ENCODE measurements at places on chromosomes 1 and 21. TPM values are rescaled to one million over a fixed set of nuclear protein-coding genes. Genes with fewer than 3 reads are reported as not detected.

GRCh38 chr1:240691501-240691900 is 79.5 kb upstream of the GREM2 start:
- no peak for DNase-seq
- H3K27ac ChIP-seq: no peak overlapping the region
- H3K4me1 ChIP-seq: no peaks in the 10 kb centered on the region
- H3K36me3 ChIP-seq: no peaks in the 10 kb centered on the region
- H3K27me3 ChIP-seq: no peaks in the 10 kb centered on the region
- H3K4me3 ChIP-seq: no peak overlapping the region

DNA sequence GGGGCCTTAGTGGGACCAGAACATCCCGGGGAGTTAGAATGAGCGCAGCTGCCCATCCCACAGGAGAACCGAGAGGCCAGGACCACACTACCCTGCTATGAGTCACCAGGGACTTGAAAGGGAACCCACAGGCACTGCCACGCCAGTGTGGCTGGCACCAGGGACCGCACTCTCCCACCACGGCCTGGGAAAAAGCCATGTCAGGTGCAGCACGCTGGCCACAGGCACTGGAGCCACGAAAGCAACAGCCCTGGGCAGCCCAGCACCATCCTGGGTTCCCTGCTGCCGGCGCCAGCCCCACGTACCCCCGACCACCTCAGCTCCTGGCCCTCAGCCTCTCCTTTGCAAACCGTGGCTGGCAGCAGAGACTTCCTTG is 14.1 kb upstream of the TMEM240 start:
- no peaks in the 10 kb centered on the region for H3K27me3 ChIP-seq
- H3K36me3 ChIP-seq: no peaks in the 10 kb centered on the region
- DNase-seq: no peak
- no peak overlapping the region for H3K4me3 ChIP-seq

GRCh38 chr1:171480035-171480434 is 5.3 kb upstream of the PRRC2C start:
- H3K4me3 ChIP-seq: no peak overlapping the region
- no peak overlapping the region for H3K27ac ChIP-seq
- no peak for DNase-seq
- peaks cover 6% of the 10 kb centered on the region for H3K4me1 ChIP-seq
- peaks cover 1% of the 10 kb centered on the region for H3K36me3 ChIP-seq

DNA sequence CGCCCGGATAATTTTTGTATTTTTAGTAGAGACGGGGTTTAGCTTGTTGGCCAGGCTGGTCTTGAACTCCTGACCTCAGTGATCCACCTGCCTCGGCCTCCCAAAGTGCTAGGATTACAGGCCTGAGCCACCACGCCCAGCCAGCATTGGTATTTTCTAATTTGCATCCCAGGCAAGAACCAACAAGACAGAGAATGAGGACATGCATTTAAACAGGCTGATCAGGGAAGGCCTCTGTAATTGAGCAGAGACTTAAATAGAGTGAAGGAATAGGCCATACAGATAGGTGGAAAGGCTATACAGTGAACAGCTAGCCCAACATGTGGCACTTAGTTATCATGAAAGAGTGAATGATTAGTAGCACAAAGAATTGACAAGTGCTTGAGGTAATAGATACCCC is 230.4 kb downstream of the SLC35F3 start:
- H3K36me3 ChIP-seq: no peaks in the 10 kb centered on the region
- H3K27ac ChIP-seq: no peak overlapping the region
- DNase-seq: no peak
- H3K4me1 ChIP-seq: no peaks in the 10 kb centered on the region
- no peak overlapping the region for H3K4me3 ChIP-seq

The AVPR1B gene
- not detected for total RNA-seq

The CCDC30 gene
- total RNA-seq: 1.3 TPM

DNA sequence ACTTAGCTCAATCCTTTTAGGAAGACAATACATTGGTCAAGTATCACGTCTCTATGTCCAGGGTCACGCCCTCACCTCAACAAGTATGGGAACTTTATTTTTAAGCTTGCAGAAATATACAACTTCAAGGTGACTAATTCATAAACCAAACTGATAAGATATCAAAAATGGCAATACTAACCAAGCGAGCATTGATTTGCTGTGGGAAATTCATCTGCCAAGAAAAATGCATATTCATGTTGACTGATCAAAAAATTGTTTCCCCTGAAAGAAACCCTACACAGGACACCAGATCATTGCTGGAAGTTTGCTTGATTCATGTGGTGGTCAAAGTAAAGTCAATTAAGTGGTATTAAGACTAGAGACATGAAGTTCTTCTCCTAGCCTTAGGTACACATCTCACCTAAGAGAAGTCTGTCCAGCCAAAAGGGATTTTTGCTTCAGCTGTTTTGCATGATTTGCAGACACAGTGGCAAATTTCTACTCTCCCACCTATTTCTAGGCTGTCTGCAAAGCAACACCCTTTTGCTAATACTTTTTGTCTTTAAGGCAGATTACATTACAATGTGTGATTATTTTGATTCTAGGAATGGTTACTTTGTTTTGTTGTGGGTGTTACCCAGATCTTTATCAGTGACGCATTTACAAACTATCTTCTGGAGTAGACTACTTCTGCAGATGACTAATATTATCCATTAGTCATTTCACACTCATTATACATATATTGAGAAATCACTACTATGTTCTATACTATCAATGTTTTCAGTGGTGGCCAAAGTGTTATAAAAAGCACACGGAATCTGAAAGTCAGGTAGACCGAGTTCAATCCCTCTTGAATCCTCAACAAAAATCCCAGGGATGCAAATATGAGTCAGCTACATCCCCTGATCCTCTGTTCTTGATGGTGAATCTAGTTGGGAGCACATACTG is 12.4 kb downstream of the SAMSN1 start:
- H3K27ac ChIP-seq: no peak overlapping the region
- no peaks in the 10 kb centered on the region for H3K27me3 ChIP-seq
- no peaks in the 10 kb centered on the region for H3K4me1 ChIP-seq
- no peak overlapping the region for H3K4me3 ChIP-seq

GRCh38 chr1:94859174-94859573 is 39.0 kb downstream of the SLC44A3 start:
- no peaks in the 10 kb centered on the region for H3K36me3 ChIP-seq
- H3K27me3 ChIP-seq: no peaks in the 10 kb centered on the region
- peaks cover 7% of the 10 kb centered on the region for H3K4me1 ChIP-seq
- no peak overlapping the region for H3K27ac ChIP-seq

DNA sequence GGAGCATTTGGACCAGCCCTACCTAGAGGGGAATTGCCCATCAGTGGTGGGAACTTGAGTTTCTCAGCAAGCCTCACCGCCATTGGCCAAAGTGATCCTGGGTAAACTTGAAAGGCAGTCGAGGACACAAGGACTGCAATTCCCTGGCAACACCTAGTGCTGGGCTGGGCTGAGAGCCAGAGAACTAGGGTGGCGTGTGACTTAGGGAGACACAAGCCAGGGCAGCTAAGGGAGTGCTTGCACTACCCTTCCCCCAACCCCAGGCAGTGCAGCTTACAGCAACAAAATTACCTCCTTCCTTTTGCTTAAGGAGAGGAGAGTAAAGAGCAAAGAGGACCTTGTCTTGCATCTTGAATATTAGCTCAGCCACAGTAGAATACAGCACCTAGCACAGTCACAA is 176.9 kb upstream of the PRMT6 start:
- no peak overlapping the region for H3K4me3 ChIP-seq
- no peaks in the 10 kb centered on the region for H3K4me1 ChIP-seq

GRCh38 chr1:84888753-84889152 is 4.3 kb downstream of the LPAR3 start:
- no peak for DNase-seq
- H3K4me3 ChIP-seq: no peak overlapping the region
- H3K27ac ChIP-seq: no peak overlapping the region
- no peaks in the 10 kb centered on the region for H3K36me3 ChIP-seq
- H3K27me3 ChIP-seq: peaks cover 12% of the 10 kb centered on the region

DNA sequence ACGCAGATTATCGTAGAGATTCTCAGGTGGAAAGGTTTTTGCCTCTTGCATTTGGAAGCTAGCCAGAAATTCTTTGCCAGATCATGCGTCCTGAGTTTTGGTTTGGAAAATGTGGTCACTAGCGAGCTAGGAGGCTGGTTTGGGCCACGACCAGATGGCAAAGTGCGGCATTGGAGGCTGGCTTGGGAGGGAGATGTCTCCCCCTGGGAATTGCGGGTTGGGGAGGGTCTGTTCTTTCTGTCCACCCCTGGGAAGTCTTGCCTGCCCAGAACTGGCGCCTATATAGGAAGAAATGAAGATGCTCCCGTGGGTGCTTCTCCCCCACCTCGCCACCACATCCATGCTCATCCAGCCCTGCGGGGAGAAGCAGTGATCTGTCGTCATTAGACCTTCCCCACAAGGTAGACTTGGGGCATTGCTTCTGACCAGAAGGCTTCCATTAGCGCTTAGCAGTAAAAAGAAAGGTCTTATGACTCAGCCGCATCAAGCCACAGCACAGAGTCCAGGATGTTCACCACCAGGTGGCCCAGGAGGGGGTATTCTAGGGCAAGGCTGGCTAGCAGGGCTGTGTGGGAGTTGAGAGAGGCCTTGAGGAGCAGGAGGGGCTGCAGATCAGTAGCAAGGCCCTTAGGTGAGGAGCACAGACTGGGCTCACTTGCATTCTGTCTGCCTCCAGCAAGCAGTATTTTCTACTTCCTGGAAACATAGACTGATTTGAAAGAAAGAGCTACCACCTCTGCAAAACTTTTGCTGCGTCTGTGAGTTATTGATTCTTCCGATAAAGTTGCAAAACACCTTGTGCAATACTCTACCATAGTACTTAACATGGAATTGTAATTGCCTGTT is 1.5 kb upstream of the PTP4A2 start:
- H3K27ac ChIP-seq: peak overlapping the region; percentile 98
- no peaks in the 10 kb centered on the region for H3K36me3 ChIP-seq
- H3K27me3 ChIP-seq: no peaks in the 10 kb centered on the region
- peaks cover 52% of the 10 kb centered on the region for H3K4me1 ChIP-seq
- no peak overlapping the region for H3K4me3 ChIP-seq

GRCh38 chr1:213621077-213621476 is 366.7 kb upstream of the PROX1 start:
- H3K27me3 ChIP-seq: no peaks in the 10 kb centered on the region
- no peak overlapping the region for H3K27ac ChIP-seq
- no peaks in the 10 kb centered on the region for H3K36me3 ChIP-seq
- no peaks in the 10 kb centered on the region for H3K4me1 ChIP-seq
- no peak overlapping the region for H3K4me3 ChIP-seq

GRCh38 chr1:37177230-37177864 is 143.0 kb upstream of the GRIK3 start:
- H3K4me1 ChIP-seq: no peaks in the 10 kb centered on the region
- no peak overlapping the region for H3K27ac ChIP-seq
- H3K27me3 ChIP-seq: peaks cover 2% of the 10 kb centered on the region
- no peak overlapping the region for H3K4me3 ChIP-seq
- no peaks in the 10 kb centered on the region for H3K36me3 ChIP-seq

The SERPINC1 gene
- total RNA-seq: 0.64 TPM

- no peak overlapping the region for H3K4me3 ChIP-seq
- peaks cover 37% of the 10 kb centered on the region for H3K27me3 ChIP-seq
- H3K27ac ChIP-seq: no peak overlapping the region
- no peaks in the 10 kb centered on the region for H3K36me3 ChIP-seq
- no peak for DNase-seq
Observed at GRCh38 chr1:25615172-25615541, 1.4 kb upstream of the MAN1C1 start.

The DMBX1 gene
- total RNA-seq: 0.05 TPM

DNA sequence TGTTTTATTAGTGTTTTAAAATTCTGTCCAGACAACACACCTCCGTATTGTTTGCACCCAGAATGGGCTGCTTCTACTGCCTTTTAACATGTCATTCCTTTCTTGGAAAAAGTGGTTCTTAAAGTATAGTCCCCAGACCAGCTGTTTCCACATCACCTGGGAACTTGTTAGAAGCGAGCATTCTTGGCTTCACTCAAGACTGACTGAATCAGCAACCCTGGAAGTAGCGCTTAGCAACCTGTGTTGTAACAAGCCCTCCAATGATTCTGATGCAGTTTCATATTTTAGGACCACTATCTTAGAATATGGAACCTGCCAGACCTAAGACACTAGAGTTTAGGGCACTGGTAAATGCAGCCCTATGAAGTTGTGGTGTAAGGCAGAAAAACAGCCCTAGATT is 6.0 kb upstream of the PPIE start:
- H3K27ac ChIP-seq: no peak overlapping the region
- H3K4me3 ChIP-seq: no peak overlapping the region
- H3K36me3 ChIP-seq: no peaks in the 10 kb centered on the region
- peaks cover 2% of the 10 kb centered on the region for H3K27me3 ChIP-seq
- no peaks in the 10 kb centered on the region for H3K4me1 ChIP-seq

- no peaks in the 10 kb centered on the region for H3K36me3 ChIP-seq
- no peak overlapping the region for H3K4me3 ChIP-seq
- H3K27me3 ChIP-seq: no peaks in the 10 kb centered on the region
- DNase-seq: no peak
Observed at GRCh38 chr1:117586337-117586736, 19.5 kb upstream of the TENT5C start.

The CFHR4 gene
- not detected for total RNA-seq

GRCh38 chr1:204994086-204994862 is 48.7 kb upstream of the CNTN2 start:
- no peaks in the 10 kb centered on the region for H3K36me3 ChIP-seq
- no peak overlapping the region for H3K4me3 ChIP-seq
- H3K27ac ChIP-seq: no peak overlapping the region
- H3K4me1 ChIP-seq: no peaks in the 10 kb centered on the region
- no peaks in the 10 kb centered on the region for H3K27me3 ChIP-seq

The COL24A1 gene
- total RNA-seq: 0.08 TPM

- no peak overlapping the region for H3K27ac ChIP-seq
- H3K36me3 ChIP-seq: no peaks in the 10 kb centered on the region
- H3K27me3 ChIP-seq: no peaks in the 10 kb centered on the region
- no peaks in the 10 kb centered on the region for H3K4me1 ChIP-seq
Observed at GRCh38 chr21:21384977-21385376, 386.8 kb downstream of the NCAM2 start.

- DNase-seq: no peak
- H3K27ac ChIP-seq: no peak overlapping the region
- H3K27me3 ChIP-seq: no peaks in the 10 kb centered on the region
- no peaks in the 10 kb centered on the region for H3K4me1 ChIP-seq
- H3K36me3 ChIP-seq: no peaks in the 10 kb centered on the region
- no peak overlapping the region for H3K4me3 ChIP-seq
Observed at GRCh38 chr1:173257805-173258204, 50.7 kb upstream of the TNFSF4 start.

GRCh38 chr1:154418062-154418921 is 13.1 kb downstream of the IL6R start:
- peak; percentile 93 for DNase-seq
- no peak overlapping the region for H3K4me3 ChIP-seq
- no peaks in the 10 kb centered on the region for H3K36me3 ChIP-seq
- no peaks in the 10 kb centered on the region for H3K27me3 ChIP-seq
- H3K27ac ChIP-seq: peak overlapping the region; percentile 89
- H3K4me1 ChIP-seq: peaks cover 59% of the 10 kb centered on the region

The OR2T33 gene
- not detected for total RNA-seq

Measured in Panc1 (cell line).